NAMALWA (cell line): ENCODE measurements at places on chromosomes 4 and X.

GRCh38 chrX:152960115-152960514, 33.8 kb downstream of the PNMA5 start:
- no peak for DNase-seq

- no peak for DNase-seq
Observed at GRCh38 chr4:98728871-98729270, 70.5 kb upstream of the TSPAN5 start.

- no peak for DNase-seq
Observed at GRCh38 chrX:15834827-15835595, 19.6 kb downstream of the AP1S2 start.

- no peak for DNase-seq
Observed at GRCh38 chr4:10095296-10095991, 21.2 kb downstream of the WDR1 start.

DNA sequence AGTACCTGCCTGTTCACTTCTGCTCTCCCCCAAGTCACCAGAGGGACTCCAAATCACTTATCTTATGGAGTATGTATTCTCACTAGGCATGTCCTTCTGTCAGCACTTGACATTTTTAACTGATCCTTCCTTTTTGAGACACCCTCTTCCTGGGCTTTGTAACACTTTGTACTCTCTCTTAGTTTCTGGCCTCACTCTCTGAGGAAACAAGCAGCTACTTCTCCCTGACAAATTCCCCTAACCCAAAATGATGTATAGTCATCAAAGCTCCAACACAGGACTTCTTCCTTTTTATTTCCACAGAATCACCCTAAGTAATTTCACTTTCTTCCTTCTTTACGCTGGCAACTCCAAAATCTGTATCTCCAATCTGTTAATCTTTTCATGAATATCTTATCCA, 101.8 kb downstream of the ARAP2 start:
- no peak for DNase-seq

DNA sequence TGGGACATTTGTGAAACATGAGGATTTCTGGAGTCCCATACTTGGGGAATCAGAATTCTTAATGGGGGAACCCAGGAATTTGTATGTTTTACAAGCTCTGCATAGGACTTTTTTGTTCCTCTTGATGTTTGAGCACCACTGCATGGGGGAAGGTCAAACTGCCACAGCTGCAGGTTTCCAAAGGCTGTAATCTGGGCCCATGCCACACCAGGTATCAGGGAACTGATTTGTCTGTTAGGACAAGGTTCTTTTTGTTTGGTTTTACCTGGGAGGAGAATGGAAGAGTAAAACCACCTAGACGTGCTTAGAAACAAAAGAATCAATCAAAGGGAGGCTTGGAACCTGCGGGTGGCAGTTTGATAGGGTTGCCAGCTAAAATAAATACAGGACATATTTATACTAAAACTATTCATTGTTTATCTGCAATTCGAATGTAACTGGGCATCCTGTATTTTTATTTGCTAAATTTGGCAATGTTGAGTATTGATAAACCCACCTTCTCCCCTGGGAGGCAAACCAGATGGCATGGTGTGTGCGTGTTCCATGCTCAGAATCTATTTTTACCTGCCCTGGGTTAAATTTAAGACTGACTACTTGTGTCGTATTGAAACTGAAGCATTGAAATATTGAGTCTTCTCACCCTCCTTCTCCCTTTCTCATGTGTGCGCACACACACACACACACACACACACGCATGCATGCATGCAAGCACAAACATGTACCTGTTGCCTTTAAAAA, 63.7 kb downstream of the TMEM164 start:
- no peak for DNase-seq

GRCh38 chrX:138648568-138648967, 62.9 kb downstream of the FGF13 start:
- no peak for DNase-seq

- DNase-seq: peak; percentile 66
Observed at GRCh38 chr4:24980064-24980690, 50.6 kb downstream of the LGI2 start.

DNA sequence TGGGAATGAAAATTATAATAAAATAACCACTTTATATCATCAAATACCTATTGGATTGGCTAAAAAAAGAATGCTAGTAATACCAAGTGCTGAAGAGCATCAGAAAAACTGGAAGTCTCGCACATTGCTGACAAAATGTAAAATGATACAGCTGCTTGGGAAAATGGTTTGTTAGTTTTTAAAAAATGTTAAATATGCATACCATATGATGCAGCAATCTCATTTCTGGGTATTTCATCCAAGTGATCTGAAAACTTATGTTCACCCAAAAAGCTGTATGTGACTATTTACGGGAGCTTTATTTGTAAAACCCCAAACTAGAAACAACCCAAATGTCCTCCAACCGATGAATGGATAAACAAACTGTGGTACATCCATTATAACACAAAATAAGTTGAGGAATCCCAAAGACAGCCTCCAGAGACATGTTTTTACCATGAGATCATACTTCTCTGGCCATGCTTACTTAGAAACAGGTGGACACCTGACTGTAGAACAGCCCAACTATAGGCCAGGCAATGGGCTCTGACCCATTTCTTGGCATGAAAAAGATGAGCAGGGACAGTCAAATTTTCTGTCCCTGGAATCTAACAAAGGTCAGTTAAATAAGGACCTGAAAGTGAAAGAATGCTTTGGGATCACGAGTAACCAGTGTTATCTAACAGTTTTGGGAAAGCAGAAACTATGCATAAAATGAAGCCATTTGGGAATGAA, 47.5 kb upstream of the FAM120C start:
- no peak for DNase-seq

DNA sequence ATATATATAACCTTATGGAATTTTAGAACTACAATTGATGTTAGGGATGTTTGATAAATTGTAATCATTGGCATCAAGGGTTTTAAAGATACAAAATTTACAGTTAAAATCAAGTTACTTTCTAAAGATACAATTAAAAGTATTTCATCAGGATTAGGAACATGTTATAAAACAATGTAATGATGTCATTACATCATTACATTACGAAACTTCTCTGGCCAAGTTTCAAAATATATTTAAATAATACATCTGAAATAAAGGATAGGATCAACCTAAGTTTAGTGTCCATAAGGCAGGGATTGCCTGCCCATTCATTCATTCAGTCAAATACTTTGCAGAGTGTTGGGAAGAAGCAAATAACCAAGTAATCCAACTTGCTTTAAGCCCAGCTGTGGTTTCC, 75.1 kb downstream of the TENM3 start:
- DNase-seq: no peak

DNA sequence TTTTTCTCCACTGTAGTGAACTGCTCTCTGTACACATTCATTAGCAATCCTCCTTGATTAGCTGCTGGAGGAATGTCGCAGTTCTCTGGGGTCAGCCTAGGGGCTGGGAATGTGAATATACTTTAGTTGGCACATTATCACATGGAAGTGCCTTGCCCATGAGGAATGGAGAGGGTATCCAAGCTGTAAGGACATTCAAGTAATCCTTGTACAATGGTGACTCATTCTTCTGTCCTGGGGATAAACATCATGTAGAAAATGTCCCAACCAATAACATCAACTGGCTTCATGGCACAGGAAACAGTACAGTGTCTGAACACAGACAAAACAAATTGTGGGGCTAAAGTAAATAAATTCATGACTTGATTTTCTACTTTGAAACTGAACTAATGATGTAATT, 147.1 kb downstream of the GLRA2 start:
- DNase-seq: no peak

- DNase-seq: no peak
Observed at GRCh38 chrX:14356401-14356800, 172.9 kb upstream of the GLRA2 start.

DNA sequence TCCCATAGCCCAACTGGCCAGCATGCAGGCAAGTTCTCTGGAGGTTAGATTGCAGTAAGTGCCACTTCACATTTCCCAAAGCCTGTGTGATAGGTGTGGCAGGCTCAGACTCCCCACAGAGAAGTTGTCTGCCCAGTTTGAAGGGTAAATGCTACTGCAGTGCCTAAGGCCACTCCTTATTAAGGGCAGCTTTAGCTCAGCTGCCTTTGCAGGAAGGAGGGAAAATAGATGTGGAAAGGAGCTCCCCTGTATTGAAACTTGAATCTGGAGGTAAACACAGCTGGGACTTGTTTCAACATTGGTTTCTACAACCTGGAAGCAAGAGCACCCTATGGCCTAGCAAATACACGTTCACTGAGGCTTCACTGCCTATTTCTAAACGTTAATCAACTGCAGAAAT, 22.4 kb downstream of the NEXMIF start:
- no peak for DNase-seq

- no peak for DNase-seq
Observed at GRCh38 chr4:117481742-117482141, 396.4 kb upstream of the TRAM1L1 start.

- peak; percentile 36 for DNase-seq
Observed at GRCh38 chr4:134470544-134470943, 269.0 kb upstream of the PABPC4L start.

- no peak for DNase-seq
Observed at GRCh38 chrX:10176121-10177003, 19.6 kb downstream of the CLCN4 start.

GRCh38 chr4:13367691-13368090, 116.4 kb downstream of the RAB28 start:
- no peak for DNase-seq

GRCh38 chrX:131264665-131265064, 24.4 kb downstream of the IGSF1 start:
- DNase-seq: no peak

DNA sequence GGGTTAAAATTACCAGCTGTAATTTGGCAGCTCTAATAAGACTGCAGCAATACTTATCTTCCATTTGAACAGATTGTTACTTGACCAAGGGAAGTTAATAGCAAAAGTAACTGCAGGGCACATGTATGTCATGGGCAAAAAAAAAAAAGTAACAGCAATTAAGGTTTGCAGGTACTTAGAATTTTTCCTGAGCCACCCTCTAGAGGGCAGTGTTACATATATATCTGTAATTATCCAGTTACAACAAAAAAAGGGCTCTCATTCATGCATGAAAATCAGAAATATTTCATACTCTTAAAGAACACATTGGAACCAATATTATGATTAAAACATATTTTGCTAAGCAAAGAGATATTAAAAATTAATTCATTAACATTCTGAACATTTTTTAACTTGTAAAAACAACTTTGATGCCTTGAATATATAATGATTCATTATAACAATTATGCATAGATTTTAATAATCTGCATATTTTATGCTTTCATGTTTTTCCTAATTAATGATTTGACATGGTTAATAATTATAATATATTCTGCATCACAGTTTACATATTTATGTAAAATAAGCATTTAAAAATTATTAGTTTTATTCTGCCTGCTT, 25.1 kb downstream of the XIAP start:
- peak; percentile 66 for DNase-seq

DNA sequence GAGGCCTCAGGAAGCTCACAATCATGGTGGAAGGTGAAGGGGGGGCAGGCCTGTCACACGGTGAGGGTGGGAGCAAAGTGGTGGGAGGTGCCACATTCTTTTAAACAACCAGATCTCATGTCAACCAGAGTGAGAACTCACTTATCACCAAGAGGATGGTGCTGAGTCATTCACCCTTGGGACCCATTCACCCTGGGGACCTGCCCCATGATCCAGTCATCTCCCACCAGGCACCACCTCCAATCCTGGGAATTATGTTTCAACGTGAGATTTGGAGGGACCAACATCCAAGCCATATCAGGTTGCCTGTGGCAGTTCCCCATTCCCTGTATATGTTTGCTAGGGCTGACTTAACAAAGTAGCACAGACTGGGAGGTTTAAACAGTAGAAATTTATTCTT, 318.4 kb upstream of the CLNK start:
- DNase-seq: no peak

GRCh38 chrX:39551762-39552161, 546.0 kb downstream of the BCOR start:
- no peak for DNase-seq

GRCh38 chrX:136629084-136629750, 18.7 kb upstream of the CD40LG start:
- DNase-seq: no peak

- peak; percentile 36 for DNase-seq
Observed at GRCh38 chr4:89254847-89255246, 52.8 kb downstream of the GPRIN3 start.
